ENCODE measurements at places on chromosomes 5 and 9.

- no peak for DNase-seq
Measured at GRCh38 chr5:68217047-68217355, 1.4 kb downstream of the PIK3R1 start.

- DNase-seq = no peak
Measured at GRCh38 chr5:135434591-135435466, 12.3 kb downstream of the DCANP1 start.

- DNase-seq = peak; percentile 9
Measured at GRCh38 chr9:114452219-114453165, 52.8 kb downstream of the WHRN start.

DNA sequence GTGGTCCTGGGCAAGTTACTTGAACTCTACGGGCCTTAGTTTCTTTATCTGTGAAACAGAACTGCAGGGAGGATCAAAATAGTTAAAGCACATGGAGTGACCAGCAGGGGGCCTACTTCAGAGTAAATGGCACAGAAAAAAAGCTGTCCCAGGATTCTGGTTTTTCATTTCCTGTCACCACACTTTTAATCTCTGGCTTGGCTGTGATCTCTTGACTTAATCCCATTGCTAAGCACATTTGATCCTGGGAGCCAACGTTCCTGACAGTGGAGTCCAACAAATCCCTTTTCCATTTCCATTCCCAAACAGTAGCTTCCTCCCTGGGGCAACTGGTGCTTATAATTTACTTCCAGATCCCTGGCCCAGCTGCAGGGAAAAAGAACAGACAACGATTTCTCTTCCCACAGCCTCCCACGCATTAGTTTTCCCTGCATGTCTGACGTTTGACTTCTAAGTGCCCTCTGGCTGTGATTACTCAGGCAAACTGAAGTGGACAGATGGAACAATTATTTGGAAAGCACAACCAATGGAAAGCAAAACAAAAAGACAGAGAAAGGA is 136.5 kb upstream of the STK32A start:
- DNase-seq = no peak

DNA sequence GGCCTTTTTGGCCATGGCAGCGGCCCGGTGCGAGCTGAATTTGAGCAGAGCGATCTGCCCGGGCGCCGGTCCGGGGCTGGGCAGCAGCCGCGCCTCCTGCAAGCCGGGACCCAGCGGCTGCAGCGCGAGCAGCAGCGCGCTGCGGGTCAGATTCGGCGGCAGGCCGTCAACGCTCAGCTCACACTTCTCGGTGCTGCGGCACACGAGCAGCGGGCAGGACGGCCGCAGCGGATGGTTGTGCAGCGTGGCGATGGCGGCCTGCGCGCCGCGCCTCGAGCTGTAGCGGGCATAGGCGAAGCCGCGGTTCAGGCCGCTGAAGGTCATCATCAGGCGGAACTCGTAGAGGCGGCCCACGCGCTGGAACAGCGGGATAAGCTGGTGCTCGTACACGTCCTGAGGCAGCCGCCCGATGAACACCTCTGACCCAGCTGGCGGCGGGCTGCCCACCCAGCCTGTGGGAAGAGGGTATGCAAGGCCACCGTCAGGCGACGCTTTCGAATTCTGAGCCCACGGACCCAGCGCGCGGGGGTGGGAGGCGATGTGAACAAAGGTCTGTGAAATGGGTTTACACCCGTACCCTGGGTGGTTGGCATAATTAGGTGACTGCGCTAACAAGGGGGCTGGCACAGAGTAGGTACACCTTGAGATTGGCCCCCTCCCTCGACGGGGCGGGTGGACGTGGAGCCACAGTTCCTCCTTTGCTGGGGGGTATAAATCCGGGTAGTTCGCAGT is 755 bp downstream of the DND1 start:
- DNase-seq = no peak

GRCh38 chr5:123359454-123360200 is 63.6 kb downstream of the CEP120 start:
- DNase-seq = no peak

DNA sequence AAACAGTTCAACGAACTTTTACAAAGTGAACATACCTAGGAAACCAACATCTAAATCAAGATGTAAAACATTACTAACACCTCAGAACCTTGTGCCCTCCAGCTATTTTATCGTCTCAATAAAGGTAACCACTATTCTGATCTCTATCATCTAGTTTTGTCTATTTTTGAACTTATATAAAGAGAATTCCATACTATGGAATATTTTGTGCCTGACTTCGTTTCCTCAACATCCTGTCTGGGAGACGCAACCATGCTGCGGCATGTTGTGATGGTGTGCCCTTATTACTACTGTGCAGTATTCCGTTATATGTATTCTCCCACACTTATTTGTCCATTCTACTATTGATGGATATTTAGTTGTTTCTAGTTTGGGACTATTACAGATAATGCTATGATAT is 99.2 kb downstream of the NR6A1 start:
- DNase-seq = no peak

- DNase-seq = no peak
Measured at GRCh38 chr9:135978642-135979546, 17.7 kb upstream of the UBAC1 start.

DNA sequence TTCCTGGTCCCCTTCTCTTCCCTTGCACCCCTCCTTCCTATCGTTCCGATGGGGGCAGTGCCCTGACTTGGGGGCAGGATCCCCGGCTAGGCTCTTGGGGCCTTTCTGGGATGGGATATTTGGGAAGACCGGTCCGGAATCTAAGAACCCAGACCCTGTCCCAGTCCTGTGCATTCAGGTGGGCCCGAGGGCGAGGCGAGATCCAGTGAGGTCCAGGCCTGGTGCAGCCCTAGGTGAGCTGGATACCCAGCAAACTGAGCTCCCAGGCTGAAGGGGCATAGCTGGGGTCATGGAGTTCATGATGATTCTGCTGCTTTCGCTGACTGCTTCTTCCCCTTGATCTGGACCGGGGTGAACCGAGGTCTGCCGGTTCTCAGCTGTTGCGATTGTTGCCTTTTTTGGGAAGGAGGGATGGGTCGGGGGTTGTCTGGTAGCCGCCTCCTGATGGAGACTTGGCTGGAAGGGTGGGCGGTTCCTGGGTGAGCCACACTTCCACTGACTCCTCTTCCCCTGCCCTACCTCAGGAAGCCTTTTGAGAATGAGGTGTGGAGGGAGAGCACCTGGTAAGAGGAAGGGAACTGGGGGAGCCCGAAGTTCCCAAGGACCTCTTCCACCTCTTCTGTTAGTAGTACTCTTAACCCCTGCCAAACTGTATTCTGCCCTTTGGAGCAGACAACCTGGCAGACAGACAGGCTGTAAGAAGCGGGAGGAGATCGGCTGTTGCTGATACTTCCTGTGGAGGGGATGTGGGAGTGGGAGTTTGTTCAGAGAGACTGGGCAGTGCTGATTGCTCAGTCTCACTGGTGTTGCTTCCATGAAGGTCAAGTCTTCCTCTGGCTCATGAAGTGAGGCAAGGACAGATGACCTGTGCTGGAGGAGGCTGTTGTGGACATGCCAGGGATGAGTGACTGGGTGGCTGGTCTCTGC is 1.0 kb downstream of the LRRC8A start:
- DNase-seq = no peak

DNA sequence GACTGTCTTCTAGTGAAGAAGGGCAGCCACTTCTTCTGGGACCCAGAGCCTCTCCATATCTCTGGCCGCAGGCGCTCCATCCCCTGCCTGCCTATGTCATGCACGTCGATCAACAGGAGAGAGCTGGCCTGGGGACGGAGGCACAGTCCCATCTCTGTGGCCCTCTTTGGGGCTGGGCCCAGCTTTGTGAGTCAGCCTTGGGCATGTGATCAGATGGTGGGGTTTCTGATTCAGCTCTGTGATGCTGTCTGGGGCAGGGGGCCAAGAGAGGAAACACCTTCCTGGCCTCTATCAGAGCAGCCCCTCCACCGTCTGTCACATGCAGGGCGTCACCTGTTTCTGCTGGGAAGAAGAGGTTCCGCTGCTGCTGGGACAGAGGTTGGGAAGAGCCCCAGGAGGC is 72.6 kb downstream of the MVB12B start:
- no peak for DNase-seq

GRCh38 chr9:16450578-16450977 is 419.9 kb downstream of the BNC2 start:
- DNase-seq = no peak

DNA sequence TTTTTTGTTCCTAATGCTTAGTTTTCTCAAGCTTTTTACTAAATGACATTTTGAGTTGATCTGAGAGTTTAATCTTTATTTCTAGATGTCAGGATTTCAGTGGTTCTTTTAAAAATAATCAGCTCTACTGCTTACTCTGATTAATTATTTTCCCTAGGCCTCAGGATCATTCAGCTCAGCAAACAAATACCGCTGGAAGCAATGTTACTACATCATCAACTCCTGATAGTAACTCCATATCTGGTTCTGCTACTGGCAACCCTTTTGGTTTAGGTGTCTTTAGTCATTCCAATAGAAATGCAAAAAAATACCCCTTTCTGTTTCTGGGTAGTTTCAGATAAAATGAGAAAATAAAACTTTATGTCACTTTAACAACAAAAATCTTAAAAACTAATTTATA is 5.6 kb upstream of the IDNK start:
- DNase-seq = no peak

GRCh38 chr5:148972974-148973374 is 89.9 kb downstream of the SH3TC2 start:
- no peak for DNase-seq

DNA sequence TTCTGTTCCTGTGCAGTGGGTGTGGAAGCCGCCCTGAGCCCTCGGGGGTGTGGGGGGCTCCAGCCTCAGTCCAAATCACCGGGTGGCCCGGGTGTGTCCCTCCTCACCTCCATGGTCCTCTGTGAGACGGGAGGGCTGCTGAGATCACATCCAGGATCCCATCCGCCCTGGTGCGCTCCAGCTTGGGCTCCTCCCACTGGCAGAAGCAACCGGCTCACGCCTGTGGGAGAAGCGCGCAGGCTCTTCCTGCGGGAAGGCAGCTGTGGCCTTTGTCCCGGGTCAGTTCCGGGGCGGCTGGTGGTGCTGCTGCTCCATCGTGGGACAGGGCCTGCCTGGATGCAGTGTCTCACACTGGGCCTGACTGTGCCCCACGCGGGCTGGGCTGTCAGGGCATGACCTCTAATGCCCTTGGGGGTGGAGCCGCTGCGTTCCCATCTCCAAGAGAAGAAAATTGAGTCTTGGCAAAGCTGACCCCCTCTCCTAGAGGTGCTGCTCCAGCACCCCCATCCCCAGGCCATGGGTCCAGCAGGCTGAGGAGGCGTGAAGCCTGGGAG is 18.5 kb downstream of the OLFM1 start:
- DNase-seq = no peak

DNA sequence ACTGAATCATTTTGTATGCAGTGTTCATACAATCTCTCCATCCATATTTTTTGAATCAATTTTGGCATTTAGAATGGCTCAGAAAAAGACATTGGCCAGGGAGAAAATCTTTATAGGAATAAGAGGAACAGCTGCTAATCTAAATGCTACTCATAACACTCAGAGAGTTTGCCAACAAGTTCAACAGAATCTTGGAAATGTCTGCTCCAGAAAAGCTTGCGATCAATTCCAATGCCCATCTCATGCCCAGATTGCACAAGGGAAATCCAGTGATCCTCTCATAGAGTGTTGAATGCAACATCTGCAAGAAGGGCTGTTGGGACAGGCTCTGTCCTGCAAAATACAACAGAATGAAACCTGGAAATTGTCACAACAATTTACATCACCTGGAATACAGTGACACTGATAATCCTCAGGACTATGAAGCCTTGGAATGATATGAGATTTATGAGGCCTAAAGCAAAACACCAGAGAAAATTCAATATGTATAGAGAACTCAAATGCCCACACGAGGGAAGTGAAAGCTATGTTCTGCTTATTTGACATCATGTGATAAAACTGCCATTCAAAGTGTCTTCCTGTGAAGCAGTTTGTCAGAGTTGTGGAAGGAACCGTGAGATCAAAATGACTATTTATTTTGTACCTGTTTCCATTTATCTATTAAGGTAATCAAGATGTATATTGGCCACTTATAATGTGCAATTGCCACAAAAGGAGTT is 190.1 kb downstream of the PARP8 start:
- no peak for DNase-seq

GRCh38 chr5:127011961-127012644 is 18.3 kb downstream of the MARCHF3 start:
- DNase-seq = no peak

DNA sequence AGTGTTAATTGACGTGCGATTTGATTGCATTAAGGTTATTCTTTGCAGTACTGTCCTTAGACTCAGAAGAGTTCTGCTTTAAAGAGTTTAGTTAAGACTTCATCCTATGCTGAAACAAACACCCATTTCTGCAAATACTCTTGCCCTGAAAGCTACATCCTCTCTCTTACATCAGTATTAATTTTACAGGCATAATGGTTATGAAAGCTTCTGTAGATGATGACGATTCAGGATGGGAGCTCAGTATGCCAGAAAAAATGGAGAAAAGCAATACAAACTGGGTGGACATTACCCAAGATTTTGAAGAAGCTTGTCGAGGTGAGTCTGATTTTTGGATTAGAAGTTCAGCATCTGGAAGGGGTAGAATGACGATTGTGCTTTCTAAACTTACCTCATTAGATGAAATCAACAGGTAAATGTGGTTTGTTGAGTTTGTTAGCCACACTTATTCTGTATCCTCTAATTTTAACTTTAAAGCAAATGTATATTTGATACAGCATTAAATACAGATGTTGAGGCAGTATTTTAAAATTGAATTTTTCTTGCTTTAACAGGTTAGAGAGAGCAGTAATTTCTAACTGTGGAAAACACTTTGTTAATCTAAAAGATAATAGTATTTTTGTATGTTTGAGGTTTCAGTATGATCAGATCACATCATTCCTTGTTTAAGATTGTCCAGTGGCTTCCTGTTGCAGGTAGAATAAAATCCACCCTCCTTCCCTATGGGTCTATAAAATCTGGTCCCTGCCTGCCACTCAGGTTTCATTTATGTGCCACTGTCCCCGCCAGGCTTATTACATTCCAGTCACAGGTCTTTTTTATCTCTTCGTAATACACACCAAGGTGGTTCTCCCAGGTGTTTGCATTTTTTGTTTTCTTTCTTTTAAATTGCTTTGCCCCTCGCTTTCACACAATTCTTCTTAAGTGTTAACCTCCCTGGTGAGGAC is 1.3 kb downstream of the NAA35 start:
- no peak for DNase-seq

GRCh38 chr5:56359809-56360685 is 126.9 kb upstream of the ANKRD55 start:
- DNase-seq = no peak

GRCh38 chr5:151082282-151082902 is 1.6 kb upstream of the TNIP1 start:
- DNase-seq = no peak

All from activated CD4-positive, alpha-beta T cell treated with anti-CD3 and anti-CD28 coated beads for 24 hours (primary cell).